ENCODE measurements at places on chromosomes 1 and 21.

DNA sequence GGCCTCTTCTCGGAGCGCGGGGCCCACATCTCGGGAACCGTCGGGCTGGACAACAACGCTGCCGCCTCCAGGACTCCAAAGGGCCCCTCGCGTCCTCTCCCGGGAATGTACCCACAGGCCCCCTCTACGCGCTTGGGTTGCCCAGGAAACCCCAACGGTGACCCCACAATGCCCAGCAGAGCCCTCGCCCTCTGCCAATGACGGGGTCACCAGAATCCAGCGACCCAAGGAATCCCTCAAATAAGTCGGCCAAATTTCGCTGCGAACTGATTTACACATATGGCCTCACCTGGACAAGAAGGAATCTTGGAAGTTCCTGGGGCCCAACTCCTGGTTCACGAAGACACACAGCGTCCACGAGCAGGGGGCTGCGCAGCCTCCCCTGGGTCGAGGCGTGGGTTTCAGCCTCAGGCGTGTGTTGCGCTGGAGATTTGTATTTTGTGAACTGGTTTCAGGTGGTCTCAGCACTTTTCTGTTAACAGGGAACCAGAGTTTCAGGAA is 78.1 kb downstream of the DESI2 start:
- no peak for DNase-seq

GRCh38 chr1:208291923-208292711 is 47.9 kb upstream of the PLXNA2 start:
- no peak for DNase-seq

- DNase-seq = no peak
These were observed 120.5 kb upstream of the NGF start for GRCh38 chr1:115458426-115459114.

DNA sequence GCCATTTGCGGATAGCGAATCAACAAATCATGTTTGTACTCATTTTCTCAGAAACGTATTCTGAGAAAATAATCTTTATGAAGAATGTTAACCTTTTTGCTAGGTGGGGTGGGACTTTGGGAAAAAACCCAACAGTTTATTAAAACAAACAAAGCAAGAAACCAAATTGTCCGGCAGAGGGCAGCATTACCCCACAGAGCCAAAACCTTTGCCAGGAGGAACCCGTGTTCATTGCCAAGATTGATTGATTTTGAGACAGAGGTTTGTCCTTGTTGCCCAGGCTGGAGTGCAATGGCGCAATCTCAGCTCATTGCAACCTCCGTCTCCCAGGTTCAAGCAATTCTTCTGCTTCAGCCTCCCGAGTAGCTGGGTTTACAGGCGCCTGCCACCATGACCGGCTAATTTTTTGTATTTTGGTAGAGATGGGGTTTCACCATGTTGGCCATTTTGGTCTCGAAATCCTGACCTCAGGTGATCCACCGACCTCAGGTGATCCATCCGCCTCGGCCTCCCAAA is 70.8 kb upstream of the RHOU start:
- peak; percentile 65 for DNase-seq

GRCh38 chr1:240320659-240321058 is 229.0 kb downstream of the FMN2 start:
- no peak for DNase-seq

DNA sequence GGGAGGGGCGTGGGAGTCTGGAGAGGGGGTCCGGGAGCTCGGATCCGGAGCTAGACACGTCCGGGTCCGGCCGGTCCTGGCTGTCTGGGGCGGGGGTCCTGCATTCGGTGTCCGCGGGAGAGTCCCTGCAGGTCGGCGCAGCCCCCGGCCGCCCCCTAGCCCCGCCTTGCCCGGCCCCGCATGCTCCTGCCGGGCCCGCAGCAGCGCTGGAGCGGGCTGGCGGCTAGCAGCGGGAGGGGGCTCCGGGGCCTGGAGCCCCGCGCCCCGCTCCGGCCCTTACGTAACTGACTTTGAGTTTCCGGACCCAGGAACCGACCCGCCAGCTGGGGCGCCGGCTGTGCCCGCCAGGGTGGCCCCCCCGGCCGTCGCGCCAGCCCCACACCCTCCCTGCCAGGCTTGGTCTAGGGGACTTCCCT is 26.9 kb upstream of the EPB41 start:
- peak; percentile 65 for DNase-seq

DNA sequence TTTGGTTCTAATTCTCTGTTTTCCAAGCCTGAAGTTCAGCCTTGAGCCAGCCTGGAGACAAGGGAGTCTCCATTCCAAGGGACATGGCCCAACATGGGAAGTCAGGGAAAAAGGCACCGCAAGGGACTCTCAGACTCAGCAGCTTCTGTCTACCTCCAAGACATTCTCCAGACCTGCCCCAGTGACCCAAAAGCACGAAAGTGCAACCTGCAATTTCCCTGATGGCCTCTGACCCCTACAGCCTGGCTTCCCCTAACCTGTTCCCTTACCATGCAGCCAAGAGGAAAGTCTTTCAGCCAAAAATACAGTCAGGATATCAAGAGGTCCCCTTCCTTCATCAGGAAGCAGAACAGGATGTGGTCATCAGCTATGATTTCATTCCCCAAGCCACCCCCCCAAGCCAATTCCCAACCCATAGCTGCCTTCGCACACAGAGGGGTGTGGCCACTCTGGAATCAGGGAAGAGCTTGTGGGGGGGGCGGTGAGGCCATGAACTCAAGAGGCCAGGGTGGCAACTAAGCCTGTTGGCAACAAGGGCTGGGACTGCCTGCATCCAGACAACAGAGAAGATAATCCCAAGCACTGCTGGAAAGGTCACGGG is 59.2 kb downstream of the TIAM1 start:
- DNase-seq = no peak

DNA sequence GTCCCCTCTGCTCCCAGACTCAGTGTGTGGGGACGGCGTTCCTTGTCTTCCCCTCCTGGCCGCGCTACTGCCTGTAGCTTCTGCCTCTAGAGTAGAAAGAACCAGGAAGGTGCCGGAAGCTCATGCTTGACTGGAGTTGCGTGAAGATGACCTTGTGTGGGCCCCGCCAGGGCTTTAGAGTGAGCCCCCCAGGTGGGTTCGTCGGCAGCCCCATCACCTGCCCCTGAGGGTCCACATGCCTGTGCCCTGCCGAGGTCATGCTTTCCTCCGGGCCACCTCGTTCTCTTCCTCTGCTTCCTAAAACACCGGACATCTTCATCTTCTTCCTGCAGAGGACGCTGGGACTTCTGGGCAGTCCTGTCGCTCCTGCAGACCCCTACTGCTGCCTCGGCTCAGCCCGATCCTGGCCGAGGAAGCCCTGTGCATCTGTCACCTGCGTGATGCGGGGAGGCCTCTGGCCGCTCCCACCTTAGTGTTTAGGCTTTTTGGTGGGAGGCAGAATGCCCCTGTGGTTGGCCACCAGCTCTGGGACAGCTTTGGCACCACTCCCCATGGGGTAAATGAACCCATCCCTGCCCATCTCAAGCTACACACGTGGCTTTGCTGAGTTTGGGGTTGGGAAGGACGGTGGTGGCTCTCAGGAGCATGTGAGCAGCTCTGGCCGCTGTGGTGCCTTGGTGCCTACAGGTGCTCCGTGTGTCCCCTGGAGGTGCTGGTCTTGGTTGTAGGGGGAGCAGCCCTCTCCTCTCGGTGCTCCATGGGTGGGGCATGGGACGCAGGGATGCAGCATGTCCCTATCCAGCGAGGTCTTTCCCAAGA is 12.3 kb downstream of the OBSCN start:
- peak; percentile 16 for DNase-seq

GRCh38 chr1:170214117-170215032 is 68.6 kb downstream of the NTMT2 start:
- DNase-seq = no peak

- DNase-seq = peak; percentile 31
These were observed 107.8 kb downstream of the SIK1 start for GRCh38 chr21:43318841-43319781.

DNA sequence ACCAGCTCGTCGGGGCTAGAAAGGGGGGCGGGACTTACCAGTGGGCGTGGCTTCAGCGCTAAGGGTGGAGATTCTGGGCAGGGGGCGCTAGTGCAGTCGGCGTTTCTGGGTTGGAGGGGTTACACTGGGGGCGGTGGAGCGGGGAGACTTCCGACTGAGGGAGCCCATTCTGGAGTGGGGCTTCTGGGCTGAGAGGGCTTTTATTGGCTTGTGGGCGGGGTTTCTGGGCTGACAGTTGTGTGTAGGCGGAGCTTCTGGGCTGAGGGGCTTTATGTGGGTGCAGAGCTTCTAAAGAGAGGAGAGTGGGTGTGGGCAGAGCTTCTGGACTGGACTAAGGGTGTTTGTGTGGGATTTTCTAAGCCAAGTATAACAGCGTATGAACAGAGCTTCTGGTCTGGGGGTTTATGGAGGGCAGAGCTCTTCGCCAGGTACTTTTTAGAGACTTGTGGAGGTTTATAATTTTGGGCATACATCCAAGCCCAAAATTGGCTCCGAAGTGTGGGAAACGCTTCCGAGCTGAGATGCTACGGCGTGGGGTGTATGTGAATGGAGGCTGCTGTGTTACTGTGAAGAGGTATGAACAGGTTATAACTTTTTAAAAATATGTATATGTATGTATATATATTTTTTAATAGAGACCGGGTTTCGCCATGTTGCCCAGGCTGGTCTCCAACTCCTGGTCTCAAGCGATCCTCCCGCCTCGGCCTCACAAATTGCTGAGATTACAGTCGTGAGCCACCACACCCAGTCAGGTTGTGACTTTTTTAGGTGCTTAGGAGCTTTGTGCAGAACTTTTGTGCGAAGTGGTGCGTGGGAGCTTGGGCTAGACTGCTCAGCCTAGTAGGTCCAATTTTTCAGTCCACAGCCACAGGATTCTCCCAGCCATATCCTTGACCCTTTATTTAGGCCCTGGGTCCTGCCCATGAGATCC is 825 bp downstream of the TMEM39B start:
- DNase-seq = peak; percentile 96

- DNase-seq = no peak
These were observed 984.6 kb downstream of the ADGRL2 start for GRCh38 chr1:82785268-82785790.

DNA sequence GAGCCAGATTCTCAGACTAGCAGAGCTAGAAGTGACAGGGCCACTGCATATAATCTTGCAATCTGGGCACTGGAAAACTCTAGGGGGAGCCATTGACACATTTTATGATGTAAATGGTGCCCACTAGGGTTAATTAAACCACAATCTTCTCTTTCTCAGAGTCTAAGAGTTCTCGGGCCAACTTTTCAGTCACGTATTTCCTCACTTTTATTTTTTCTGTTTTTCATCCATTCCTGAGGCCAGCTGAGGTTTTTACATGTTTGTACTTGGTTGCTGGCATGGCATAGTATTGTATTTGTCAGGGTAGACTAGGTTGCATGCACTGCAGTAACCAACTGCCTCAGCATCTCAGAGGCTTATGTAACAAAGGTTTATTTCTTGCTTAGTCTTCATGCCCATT is 138.2 kb downstream of the ZNF326 start:
- peak; percentile 33 for DNase-seq

- DNase-seq = no peak
These were observed 101.8 kb upstream of the LPGAT1 start for GRCh38 chr1:211932231-211932932.

GRCh38 chr1:86704972-86705664 is 742 bp downstream of the SH3GLB1 start:
- DNase-seq = peak; percentile 56

DNA sequence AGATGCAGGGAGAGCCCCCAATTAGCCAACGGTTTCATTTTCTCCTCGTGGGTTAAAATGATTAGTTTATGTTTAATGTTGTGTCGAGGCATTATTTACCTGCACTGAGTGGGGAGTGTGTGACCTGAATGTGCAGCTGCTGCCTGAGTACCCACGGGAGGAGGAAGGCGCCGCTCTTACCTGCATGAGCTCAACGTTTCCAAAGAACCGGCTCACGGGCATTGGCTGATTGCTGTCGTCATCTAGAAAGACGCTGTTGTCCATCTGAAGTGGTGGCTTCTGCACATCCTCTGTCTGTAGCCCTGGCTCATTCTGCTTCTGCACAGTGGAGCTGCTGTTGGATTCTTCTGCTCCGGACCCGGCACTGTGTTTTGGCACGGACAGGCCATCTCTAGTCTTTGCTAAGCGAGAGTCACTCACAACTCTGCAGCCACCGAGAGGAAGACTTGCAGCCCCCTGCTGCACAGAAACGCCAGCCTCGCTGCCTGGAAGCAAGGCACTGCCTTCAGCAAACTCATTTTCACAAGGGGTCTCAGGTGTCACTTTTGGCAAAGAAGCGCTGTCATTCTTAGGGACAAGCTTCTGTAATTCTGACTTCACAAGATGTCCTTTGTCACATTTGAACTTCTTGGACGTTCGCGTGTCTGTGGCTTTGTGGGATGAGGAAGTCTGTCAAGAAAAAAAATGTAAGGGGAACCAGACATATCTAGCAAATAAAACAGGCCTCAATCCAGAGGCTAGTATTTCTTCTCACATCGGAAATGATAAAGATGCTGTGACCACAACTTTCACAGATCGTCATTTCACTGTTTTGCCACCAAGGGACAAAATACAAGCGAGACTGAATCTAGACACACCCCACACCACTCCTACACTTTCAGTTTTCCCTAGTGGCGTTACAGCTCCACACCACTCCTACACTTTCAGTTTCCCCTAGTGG is 9.4 kb downstream of the C1orf174 start:
- no peak for DNase-seq

DNA sequence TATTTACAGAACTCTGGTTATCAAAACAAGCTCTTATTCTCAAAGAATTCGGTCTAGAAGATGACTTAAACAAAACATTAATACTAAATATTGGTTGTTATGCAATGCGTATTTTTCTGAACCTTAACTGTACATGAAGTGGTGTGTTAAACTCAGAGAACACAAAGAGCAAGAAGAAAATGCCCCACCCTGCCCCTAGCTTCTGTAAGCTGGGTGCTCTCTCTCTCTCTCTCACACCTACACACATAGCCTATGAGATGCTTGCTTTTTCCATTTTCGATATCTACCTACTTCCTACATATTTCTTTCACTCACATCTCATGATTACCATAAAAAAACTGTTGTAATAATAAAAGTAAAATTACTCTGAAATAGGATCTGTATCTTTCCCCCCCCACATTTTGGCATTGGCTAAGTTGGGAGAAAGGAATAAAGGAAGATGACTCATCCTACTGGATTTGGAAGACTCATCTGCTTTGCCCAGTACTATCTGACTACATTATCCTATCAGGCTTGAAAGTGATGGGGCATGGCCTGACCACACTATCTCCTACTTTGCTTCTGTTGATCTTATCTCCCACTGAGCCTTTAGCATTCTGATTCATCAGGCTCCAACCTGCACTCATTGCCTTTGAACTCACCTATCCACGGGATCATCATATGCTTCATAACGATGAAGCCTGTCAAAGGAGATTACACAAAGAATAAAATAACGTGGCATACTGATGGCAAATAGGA is 2.9 kb downstream of the CRYZ start:
- DNase-seq = no peak

- DNase-seq = peak; percentile 49
These were observed 1.4 kb upstream of the RGS2 start for GRCh38 chr1:192807211-192808162.

GRCh38 chr1:46394872-46395465 is 852 bp downstream of the FAAH start:
- DNase-seq = no peak

- no peak for DNase-seq
These were observed 70.5 kb upstream of the DMRTA2 start for GRCh38 chr1:50493710-50494109.
